Right hindlimb (tissue), 1 donor: ENCODE measurements at places on chromosomes 6 and 20.
A peak's percentile ranks its signal among the peaks of the same experiment; 100 is the strongest.

GRCh38 chr20:52242237-52243230, 51.0 kb upstream of the ZFP64 start:
- DNase-seq = no peak

DNA sequence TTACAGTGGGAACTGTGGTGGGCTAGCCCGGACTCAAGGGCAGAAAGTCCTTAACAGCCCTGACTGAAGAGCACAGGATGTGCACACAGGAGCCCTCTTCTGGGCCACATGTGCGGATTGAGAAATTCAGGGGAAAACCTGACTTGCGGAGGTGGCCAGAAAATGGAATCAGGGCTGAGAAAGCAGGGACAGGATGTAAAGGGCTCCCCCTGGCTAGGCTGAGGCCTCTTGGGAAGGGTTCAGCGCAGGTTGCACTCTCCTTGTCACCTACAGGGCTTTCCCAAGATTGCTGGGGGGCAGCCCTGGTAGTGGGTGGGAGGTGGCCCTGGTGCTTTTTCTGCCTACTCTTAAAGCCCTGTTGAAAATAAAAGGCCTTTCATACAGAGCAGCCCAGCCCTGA, 251.2 kb downstream of the SLC24A3 start:
- no peak for DNase-seq

DNA sequence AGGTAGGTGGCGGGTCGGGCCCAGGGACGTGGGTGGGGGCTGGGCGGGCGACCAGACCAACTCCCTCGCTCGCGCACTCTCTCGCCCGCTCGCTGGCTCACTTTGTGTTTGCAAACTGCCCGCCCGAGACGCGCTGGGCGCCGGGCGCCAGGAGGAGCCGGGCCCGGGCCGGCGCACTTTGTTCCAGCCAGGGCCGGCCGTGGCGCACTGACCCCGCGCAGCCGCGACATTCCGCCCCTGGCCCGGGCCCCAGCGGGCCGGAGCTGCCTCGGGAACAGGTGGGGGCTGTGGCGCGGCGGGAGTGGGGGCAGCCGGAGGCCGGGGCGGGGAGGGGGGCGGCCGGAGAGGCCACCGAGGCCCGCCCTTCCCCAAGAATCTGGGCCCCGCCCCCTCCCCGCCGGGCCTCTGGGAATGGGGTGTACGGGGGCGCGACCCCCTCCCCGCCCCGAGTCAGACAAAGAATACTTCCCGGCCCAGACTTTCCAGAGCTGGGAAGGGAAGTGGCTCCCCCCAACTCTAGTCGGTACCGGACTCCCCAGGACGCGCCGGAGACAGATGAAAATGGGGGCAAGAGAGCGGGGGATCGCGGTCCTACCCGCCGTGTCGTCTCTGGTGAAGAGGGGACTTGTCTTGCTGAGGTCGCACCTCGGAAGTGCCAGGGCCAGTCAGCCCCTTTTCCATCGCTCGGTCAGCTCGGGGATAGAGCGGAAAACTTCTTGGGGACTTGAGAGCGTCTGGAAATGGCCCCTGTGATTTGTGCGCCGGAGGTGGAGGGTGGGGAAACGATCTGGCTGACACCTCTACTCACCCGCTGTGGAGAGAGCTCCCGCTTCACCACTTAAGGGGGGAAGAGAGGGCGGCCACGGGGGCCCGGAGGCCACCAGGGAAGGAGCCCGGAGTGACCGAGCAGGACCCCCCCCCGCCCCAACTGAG, 951 bp downstream of the FOXP4 start:
- peak; percentile 55 for DNase-seq

DNA sequence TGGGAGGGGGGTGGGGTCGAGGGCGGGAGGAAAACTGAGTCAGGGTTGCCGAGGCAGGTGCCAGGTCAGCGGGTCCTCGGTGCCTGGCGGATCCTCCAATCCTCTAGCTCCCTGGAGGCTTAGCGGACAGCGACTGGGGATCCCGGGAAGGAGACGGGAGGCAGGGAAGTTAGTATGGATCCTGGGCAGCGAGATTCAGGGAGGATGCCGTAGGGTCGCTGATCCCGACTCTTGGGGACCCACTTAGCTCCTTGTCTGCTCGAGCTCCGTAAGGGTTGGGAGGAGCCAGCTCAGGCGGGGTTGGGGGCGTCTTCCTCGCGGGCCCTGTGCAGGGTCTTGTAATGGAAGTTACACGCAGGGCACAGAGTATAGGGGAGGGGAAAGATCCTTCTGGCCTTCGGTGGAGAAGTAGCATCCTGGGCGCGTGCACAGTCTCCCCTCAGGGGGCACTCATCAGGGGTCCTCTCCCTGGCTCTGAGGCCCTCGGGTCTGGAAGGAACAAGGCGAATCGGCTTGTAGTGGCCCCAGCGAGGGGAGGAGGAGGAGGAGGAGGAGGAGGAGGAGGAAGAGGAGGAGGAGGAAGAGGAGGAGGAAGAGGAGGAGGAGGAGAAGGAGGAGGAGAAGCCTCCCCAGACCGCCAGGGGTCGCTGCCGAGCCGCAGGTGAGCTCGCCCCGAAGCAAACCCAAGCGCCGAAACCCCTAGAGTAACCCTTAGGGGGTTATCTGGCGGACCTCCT, 6.4 kb upstream of the SLC12A5 start:
- no peak for DNase-seq

DNA sequence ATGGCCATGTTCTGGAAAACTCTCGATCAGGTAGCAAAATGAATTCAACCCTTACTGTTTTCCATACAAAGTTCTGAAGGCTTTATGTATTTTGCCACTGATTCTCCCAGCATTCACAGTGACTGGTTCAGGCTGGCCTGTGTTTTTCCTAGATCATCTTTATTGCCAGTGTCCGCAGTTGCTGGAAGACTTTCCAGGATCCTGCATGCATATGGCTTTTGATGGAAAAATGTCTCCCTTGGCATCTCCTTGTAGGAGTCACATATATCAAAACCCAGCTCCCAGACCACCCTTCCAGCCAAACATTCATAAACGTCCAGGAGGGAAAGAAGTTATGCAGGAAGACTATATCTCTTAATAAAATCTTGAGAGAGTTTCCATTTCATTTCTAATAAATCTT, 588.8 kb downstream of the MAFB start:
- DNase-seq = peak; percentile 70

DNA sequence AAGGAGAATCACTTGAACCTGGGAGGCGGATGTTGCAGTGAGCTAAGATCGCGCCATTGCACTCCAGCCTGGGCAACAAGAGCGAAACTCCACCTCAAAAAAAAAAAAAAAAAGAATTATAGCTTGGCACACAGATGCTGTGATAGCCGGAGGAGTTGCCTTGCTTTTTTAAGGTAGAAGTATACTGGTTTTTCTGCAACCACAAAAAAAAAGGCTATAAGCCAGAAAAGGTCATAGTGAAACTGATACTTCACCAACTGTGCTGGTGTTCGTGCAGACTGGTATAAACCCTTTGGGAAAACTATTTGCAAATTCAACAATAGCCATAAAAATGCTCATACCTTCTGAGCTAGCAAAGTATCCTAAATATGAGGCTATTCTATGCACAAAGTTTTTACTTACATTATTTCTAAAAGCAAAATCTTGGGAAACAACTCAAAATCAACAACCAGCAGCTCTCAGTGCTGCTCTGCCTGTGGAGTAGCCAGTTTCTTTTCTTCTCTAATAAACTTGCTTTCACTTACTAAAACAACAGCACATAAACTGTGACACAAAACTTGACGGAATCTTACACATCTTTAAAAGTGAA, 44.0 kb downstream of the B4GALT5 start:
- no peak for DNase-seq

DNA sequence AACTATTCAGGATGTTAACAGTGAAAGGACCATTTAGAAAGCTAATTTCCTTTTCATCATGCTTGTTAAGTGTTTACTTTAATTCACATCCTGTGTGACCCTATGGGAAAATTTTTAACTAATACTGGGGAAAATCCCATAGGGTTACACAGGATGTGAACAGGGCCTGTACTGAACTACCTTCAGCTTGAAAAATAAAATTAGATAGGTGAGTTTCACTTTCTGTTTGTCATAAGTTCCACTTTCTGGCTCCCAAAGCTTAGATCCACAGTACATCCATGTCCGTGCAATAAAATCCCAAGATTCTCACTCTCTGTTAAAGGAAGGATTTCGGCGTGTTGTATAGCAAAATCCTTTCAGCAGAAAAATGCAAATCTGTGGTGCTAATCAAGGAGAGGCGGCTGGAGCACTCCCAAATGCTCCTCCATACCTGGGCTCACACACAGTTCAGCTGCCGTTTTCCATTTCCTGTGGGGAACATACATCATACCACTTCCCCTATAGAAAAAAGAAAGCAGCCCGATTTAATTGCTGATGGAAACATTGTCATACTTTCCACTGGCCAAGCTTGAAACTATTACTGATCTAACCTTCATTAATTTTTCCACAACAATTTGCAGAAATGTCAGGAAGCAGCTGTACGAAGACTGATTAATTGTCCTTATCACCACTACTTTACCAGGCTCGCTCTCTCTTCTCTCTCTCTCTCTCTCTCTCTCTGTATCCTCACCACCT, 125.2 kb downstream of the HIVEP2 start:
- peak; percentile 66 for DNase-seq

DNA sequence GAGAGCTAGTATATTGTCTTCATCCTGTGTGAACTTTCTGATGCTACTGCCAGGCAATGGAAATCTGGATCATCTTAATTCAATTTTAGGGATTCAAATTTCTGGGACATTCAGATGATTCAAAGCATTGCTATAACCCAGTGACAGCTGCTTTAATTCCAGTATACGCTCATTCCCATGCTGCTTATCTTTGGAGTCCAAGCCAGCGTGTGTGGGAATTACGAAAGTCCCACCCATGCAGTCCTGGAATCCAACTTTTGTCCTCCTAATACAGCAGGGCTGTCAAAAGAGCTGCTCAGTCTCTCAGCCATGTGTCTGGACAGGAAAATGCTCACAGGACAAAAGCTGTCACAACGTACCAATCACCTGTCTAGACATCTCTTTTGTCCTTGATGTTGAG, 219.8 kb downstream of the LAMA2 start:
- DNase-seq = peak; percentile 79

GRCh38 chr20:46323557-46323956, 15.3 kb upstream of the CDH22 start:
- DNase-seq = no peak

DNA sequence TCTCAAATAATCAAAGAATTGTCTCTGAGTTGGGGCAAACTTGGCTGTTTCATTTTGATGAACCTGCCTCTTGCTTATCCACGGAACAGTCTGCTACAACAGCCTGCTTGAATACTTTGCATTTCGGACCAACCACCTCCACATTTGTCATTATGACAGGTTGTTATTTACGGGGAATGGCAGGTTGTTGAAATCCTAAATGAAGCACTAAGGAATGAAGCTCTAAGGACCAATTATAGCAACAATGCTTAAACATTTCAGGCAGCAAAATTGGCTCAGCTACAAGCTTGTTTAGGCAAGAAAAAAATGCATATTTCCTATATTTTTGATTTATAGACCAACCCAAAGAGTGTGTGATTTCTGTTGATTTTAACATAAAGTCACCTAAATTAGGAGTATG, 84.5 kb downstream of the MAP3K7 start:
- no peak for DNase-seq

- DNase-seq = no peak
Measured at GRCh38 chr6:41073968-41074691, 1.4 kb downstream of the NFYA start.

DNA sequence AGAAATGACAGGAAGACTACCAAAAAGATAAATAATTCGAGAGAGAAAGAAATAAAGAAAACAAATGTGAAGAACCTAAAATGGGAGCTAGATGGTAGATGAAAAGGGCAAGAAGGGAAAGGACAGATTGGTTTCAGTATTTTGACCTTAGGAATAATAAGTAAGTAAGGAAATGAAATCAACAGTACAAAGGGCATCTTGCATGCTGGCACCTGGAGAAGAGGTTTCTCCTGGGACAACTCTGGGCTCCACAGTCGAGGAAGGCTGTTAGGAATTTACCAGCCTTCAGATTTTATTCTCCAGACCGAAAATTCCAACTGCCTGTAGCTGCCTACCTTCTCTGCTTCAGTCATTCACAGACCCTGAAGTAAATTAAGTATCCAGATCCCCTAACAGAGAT, 80.5 kb downstream of the SMLR1 start:
- DNase-seq = no peak

GRCh38 chr6:87074101-87074621, 20.7 kb downstream of the CGA start:
- peak; percentile 16 for DNase-seq

DNA sequence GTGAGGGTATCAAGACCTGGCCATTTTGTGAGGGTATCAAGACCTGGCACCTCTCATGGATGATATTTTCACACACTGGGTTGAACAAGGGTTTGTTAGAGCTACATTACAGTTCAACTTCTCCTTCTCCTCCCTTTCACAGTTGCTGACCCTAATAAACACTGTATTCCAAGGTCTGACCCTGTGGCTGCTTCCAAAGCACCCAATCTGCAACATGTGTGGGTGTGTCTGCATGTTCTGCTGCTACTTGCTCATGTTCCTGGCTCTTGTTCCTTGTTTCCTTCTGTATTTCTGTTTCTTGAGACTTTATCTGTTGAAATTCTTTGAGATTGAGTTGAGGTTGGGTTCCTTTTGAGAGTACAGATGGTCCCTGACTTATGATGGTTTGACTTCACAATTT, 162.1 kb upstream of the GMDS start:
- DNase-seq = no peak

DNA sequence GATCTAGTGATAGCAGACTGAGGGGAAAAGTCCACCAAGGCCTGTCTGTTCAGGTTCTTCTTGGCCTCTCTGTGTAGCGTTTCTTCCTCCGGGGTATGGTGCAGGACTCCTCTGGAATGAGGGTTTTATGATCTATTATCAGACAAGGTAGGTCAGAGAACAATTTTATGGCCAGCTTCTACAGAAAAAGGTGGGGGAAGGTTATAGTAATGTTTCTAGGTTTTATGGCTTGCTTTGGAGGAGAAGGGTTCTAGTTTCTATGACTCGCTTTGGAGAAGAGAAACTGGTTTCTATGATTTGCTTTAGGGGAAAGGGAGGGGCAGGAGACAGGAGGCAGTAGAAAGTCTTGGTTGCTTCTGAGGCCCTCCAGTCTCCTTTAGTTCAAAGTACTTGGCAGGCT, 144.8 kb upstream of the LAMA2 start:
- no peak for DNase-seq

DNA sequence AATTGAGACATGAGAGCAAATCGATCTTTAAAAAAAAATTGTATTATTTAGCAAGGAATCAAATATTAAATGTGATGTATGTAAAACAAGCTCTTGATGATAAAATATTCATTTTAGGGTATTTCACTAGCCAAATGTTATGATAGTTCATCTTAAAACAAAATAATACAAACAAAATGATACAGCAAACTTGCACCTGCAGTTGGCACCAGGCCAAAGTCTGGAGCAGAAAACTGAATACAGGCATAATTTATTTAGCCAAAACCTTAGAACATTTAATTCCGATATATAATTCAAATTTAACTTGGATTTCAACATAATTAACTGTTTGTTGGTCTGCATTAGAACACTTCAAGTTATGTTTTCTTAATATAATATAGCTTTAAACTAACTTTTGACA, 60.9 kb downstream of the EPHA7 start:
- no peak for DNase-seq
